ENCODE measurements at places on chromosomes 2 and 18.

- DNase-seq = no peak
These were observed 823.6 kb downstream of the GALR1 start for GRCh38 chr18:78073275-78073674.

- DNase-seq = no peak
These were observed 107.9 kb downstream of the RTN4 start for GRCh38 chr2:54942373-54942772.

GRCh38 chr2:68235090-68235489 is 17.2 kb downstream of the PPP3R1 start:
- DNase-seq = no peak

DNA sequence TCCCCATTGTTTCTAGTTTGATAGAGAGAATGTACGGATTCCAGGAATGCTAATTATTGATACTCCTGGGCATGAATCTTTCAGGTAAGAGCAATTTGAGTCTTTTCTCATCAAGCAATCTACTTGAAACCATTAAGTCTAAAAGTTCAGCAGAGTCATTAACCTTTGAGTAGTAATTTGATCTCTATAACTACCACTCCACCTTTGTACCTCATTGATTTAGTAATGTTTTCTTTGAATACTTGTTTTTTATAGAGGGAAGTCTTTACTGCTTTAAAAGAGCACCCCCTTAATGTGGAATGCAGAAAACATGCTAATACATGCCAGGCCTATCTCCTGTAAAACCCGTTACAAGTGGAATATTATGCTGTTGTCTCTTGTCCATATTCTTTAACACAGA is 45.0 kb downstream of the EIF5B start:
- DNase-seq = no peak

DNA sequence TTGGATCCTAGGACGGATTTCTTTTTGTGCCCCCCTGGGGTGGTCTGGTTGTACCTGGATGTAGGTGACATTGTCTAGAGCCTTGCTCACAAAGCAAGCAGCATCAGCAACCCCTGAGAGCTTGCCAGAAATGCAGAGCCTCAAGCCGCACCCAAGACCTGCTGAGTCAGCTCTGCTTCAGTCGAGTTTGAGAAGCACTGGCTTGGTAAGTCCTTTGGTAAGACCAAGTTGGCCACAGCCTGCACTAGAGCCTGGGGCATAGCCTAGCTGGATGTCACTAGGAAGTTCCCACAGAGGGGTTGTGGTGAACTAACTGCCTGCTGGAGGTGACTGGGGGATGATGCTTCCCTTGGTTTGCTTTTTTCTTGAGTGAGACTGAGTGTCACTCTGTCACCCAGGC is 6.2 kb downstream of the ABCG5 start:
- DNase-seq = no peak

DNA sequence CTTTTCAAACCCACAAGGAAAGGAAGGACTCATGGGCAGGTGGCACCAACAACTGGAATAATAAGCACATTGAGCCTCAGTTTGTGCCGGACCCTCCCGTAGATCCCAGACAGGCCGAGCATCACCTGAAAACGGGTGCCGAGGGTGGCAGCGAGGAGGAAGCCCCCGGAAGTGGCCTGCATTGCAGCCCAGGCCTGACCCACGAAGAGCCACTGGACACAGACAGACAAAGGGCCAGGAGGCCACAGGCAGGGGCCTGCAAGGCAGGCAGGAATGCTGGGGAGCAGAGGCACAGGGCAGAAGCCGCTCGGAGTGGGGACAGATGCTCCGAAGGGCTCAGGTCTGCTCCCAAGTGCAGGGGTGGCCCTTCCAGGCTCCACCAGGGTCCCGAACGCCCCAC is 31.7 kb downstream of the MTERF4 start:
- no peak for DNase-seq

DNA sequence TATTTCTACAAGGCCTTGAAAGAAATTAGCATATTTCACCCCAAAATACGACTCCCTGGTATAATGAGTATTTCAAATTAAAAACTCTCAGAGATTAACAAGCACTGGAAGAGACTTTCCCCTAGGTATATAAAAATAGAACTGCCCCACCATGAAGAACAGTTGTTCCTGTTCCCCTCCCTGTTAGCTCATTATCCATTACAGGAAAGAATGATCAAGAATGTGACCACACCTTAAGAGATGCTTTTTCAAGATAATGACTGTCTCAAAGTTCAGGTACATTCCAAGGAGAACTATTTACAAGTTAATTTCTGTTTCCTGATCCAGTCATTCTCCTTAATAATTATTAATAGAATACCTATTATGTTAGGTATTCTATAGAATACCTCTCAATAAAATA is 1220.6 kb upstream of the CDH2 start:
- DNase-seq = no peak

- no peak for DNase-seq
These were observed 97.0 kb upstream of the EPAS1 start for GRCh38 chr2:46200100-46200690.

- DNase-seq = no peak
These were observed 33.6 kb downstream of the RNMT start for GRCh38 chr18:13760047-13760446.

- DNase-seq = peak; percentile 90
These were observed 123.3 kb downstream of the LTBP1 start for GRCh38 chr2:33069894-33070651.

GRCh38 chr2:165762723-165763122 is 31.3 kb downstream of the GALNT3 start:
- DNase-seq = no peak

DNA sequence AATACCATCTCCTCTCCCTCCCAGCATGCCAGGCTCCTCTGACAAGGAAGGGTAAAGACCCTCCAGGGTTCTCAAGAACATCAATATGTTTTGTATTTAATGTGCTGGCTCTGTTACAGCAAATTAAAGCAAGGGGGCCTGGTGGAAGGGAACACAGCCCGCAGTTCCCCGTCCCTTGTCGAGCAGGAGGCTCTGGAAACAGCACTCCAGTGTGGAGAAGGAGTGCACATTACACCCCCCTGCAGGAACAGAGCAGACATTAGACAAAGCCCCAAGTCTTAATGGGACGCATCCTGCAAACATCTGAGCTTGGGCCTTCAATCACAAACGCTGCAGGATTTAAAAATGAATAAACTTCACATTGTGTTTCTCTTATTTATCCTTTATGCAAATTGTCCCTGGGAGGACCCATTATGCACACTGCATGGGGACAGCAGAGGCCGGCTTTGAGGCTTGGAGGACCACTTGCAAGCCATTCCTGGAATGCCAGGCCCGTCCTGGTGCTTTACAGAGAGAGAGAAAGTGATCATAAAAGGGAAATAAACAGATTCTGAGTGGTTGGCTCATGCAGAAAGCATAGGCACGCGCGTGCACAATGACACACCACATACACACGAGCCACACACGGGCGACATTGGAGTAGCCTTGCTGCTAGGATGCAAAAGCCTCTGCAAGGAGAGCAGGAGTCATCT is 328.7 kb downstream of the SMAD2 start:
- DNase-seq = no peak

DNA sequence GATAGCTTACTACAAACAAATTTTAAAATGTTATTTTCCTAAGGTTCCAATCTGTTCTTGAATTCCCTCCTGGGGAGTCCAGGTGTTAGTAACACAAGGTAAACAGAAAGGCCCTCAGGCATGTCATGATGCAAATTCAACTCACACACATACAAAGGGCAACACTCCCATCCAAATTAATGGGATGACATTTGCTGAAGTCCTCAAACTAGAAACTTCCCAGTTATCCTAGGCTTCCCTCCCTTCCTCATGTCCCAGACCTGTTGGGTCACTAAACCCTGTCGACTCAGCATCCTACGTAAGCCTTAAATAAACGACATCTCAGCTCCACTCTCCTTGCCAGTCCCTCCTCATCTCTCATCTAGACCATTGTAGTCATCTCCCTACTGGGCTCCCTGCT is 85.1 kb downstream of the GREB1L start:
- DNase-seq = no peak

- no peak for DNase-seq
These were observed 56.9 kb upstream of the TMEM178A start for GRCh38 chr2:39608686-39609441.

DNA sequence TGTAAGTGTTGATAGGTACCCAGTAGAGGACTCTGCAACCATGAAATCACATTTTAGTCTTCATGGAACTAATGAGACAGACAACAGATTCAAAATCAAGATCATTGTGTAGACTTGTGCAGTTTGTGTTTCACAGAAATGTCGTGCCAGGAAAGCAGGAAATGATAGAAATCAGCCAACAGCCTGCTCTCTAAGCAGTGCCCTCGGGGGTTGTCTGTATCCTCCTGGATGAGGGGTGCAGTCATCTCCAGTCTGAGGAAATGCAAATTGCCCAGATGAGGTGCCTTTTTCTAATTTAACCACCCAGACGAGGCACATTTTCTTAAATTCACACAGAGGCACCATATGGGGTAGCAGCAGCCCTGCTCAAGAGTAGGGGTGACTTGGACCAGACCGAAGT is 663.1 kb downstream of the XIRP2 start:
- no peak for DNase-seq

- DNase-seq = no peak
These were observed 10.6 kb upstream of the POMC start for GRCh38 chr2:25178976-25179375.

DNA sequence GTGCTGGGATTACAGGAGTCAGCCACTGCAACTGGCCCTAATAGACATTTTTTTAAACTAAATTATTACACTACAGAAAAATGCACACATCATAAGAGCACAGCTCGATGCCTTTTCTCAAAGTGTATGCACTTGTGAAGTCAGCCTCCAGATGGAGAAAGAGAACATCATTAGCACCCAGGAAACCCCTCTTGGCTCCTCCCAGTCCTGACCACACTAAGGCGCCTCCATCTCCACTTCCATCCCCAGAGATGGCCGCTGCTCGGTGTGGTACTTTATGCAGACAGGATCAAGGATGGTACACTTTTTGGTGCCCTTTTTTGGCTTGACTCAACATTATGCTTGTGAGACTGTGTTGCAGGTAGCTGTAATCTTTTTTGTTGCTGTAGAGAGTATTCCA is 34.8 kb downstream of the RRM2 start:
- no peak for DNase-seq

DNA sequence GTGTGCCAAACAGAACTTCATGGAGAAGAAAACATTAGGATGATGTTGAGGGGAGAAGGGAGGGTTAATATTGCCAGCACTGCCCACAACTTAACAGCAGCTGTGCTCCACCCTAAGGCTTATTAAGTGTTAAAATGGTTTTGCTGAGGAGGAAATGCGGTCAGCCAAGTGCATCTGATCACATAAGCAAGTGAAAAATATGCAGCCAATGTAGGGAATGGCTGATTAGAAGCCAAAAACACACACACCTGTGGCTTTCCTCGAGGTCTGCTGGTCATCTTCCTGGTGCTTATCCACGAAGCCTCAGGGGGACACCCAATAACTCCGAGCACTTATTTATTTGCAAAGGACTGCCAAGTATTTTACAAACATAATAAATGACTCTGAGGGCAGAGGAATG is 66.3 kb upstream of the GPR45 start:
- no peak for DNase-seq

- DNase-seq = no peak
These were observed 3.3 kb upstream of the CERKL start for GRCh38 chr2:181660181-181660580.

GRCh38 chr2:69619725-69620124 is 23.8 kb downstream of the AAK1 start:
- no peak for DNase-seq

- no peak for DNase-seq
These were observed 6.0 kb upstream of the DNAH7 start for GRCh38 chr2:196074631-196075030.

All from AG09309 (cell line).